ENCODE measurements at places on chromosomes 7 and 10.

DNA sequence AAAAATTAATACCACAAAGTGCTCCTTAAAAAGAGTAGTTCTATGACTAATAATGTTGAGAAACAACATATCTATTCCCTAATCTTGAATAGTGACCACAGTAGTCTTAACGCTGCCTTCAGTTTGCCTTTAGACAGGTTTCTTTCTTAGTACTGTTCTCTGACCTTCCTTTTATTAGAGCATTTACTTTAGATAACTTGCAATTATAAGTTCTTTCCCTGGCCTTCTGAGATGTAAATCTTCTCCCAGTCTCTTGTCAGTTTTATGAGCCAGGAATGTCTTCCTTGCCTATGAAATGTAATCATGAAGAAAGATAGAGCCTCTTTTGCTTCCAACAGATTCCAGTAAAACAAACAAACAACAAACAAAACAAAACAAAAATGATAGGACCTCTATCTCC is 1119.8 kb upstream of the LRRTM3 start:
- DNase-seq: no peak

DNA sequence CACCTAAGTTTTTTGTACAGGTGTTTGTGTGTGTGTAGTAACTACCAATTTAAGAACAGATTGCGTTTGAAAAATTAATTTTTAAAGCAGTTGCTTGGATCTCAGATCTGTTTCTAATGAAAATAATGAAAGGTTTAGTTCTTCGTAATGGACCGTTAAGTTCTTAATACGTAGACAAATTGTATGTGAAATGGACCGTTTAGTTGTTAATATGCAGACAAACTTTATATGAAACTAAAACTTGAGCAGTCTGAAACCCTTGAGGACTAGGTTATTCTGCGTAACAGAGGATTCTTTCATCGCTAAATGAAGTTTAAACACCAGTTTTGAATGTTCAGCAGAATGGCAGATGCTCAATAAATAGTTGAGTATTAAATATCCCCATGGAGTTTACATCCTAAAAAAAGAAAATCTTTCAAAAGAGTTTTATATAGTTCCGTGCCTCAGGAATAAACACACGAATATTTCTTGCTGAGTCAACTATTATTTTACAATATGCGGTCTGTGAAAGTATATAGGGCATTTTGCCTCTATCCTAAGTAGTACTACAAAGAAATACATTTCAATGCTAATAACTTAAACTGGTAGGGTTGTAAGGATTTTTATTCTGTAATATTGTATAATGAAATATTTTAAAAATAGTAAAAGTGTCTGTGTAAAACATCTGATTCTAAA is 1.2 kb downstream of the DBF4 start:
- no peak for DNase-seq

GRCh38 chr10:94623572-94623971 is 60.0 kb upstream of the CYP2C18 start:
- no peak for DNase-seq

- no peak for DNase-seq
Observed at GRCh38 chr10:129719415-129719739, 244.7 kb downstream of the EBF3 start.

- DNase-seq: no peak
Observed at GRCh38 chr7:102979670-102980069, 66.9 kb downstream of the LRRC17 start.
